ENCODE measurements at places on chromosomes 13 and 19.

DNA sequence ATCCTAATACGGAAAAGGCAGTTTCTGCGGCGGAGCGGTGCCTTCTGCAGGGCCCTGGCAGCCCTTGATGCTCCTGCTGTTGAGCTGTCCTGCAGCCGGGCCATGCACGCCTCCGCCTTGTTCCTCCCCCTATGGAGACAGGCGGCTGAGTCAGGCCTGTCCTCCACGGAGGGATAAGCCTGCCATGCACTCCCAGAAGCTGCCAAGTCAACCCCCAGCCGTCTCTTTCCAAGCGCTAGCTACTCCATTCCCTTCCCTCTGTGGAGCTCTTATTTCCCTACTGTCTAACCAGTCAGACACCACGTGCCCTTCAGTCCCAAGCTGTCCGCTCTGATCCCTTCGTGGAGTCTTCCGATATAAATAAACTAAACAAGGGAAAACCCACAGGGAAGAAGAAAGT lies 197.0 kb downstream of the COL4A1 start:
- DNase-seq, result no peak

DNA sequence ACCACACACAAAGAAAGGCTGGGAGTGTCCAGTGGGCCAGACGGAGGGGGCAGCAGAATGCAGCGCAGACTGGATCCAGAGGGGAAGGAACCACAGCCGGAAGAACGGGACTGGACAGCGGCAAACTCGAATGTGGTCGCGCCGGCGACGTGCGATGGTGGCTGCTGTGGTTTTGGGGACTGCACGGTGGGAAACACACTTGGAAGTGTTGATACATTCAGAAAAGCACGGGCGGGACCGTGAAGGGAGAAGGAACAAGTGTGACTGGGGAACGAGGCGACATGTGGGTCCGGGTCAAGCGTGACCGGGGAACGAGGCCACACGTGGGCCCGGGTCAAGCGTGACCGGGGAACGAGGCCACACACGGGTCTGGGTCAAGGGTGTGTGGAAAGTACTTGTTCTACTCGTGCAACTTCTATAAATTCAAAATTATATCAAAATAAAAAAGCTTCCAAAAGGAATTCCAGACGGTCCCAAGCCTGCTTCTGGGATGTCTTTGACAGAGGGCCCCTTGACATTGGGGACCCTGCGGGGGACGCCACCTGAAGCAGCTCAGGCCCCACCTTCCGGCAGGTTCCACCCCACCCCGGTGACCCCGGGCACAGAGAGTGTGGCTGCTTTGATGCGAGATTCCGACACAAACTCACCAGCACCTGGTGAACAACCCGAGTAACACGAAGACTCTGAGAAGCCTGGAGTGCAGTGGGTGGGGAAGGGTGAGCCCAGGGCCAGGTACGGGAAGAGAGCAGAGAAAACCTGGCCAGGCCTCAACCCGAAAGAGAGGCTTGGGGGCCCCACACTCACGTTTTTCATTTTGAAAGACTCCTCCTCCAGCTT lies 25.1 kb upstream of the C13orf46 start:
- no peak for DNase-seq

GRCh38 chr19:44905437-44906160 lies at the start of gene APOE:
TSS of gene APOE (plus strand) at chr19:44905796. CDS start at chr19:44906625, 829 bp downstream.
- no peak for DNase-seq

DNA sequence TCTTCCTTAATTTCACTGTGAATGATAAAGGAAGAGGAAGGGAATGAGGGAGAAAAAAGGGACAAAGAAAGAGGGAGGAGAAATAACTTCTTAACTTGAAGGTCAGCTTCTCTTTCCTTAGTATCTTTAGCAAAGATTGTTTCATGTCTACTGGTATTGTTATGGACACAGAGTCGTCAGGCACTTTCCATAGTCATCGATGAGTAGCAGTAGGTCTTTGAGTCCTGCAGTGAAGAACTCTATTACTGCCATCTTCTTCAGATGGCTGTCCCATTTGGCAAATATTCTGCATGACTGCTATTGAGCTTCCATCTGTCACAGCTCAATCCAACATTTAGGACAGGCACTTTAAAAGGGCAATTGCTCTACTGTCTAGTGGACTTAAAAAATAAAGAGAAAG lies 2463.1 kb downstream of the PCDH9 start:
- DNase-seq, result no peak

DNA sequence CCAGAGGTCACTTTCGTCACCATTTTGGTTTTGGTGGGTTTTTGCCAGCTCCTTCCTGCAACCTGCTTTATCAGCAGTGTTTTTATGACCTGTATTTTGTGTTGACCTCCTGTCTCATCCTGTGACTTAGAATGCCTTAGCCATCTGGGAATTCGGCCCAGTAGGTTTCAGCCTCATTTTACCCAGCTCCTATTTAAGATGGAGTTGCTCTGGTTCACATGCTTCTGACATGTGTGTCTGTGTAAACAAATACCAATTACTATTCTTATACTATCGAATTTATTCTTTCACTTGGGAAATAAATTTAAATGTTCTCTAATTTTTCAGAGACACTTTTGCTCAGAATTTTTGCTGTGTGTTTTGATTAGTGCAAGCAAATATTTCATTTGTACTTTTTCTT lies 1370.3 kb upstream of the MIR17HG start:
- DNase-seq, result no peak
